ENCODE measurements at places on chromosomes 6 and 20.

- DNase-seq, result no peak
Measured at GRCh38 chr6:154488248-154488593, 22.3 kb downstream of the CNKSR3 start.

- no peak for DNase-seq
Measured at GRCh38 chr6:12386816-12387215, 96.7 kb downstream of the EDN1 start.

DNA sequence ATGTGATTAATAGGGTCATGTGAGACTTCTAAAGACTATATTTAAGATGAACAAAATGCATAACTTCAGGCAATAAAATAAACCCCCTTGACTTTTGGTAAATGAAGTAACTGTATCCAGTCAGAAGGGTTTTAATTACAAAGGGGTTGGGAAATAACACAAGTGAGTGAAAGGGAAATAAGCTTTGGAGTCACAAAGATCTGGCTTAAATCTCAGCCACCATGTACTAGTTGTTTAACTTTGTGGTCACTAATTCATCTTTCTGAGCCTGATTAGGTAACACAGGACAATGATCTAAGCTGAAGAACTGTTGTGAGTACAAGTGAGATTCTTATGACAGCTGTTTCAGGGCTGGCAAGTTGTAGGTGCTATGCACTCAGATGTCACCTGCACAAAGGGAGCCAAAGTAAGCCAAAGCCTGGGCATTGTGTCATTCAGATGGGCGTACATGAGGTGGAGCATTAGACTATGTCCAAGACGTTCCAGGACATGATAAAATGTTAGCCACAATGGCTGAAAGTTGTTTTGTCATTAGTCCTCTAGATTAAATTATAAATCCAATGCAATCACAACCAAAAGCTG lies 13.8 kb downstream of the TOMM34 start:
- DNase-seq, result no peak

- DNase-seq, result no peak
Measured at GRCh38 chr6:86707545-86708120, 229.7 kb upstream of the HTR1E start.

- peak; percentile 80 for DNase-seq
Measured at GRCh38 chr20:62066339-62066982, 780 bp upstream of the TAF4 start.

GRCh38 chr20:1562622-1563021 lies 5.1 kb upstream of the SIRPD start:
- DNase-seq, result no peak

- no peak for DNase-seq
Measured at GRCh38 chr6:82118150-82118562, 129.4 kb downstream of the IBTK start.

DNA sequence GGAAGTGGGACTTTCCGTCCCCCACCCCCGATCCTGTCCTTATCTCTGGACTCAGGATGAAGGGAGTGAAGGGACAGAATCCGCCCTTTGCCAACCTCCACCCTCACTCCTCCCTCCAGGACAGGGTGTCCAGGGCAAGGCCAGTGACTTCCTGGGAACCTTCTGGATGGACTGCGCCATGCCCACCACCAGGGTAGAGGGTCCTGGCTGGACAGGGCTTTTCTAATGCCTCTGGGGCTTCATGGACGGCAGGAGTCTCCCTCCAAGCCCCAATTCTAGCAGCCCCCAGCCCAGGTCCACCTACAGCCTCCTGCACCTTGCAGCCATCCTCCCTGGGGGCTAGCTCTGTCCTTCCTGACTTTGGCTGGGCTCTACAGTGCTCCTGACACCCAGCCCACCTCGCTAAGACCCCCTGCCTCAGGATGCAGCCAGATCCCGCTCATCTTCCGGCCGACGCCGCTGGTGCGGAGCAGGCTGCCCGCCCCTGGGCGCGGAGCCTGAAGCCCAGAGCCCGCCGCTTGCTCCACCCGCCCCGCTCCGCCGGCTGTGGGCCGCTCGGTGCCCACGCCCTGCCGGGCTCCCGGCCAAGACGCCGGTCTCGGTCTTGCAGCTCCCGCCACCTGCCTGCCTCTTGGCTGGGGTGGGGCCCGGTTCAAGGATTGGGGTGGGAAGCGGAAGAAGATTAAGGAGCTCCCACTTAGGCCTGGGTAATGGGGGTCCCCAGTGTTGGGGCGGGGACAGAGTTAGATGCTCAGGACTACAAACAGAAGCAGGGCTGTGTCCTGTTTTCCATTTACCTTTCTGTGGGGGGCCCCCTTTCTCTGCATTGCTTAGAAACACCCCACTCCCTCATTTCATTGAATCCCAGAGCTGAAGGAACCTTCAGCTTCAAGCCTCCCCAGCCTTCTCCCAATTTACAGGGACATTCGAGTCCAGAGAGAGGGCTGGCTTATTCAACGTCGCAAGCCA lies 72.8 kb downstream of the MDGA1 start:
- DNase-seq, result peak; percentile 67

- DNase-seq, result no peak
Measured at GRCh38 chr6:167314180-167314821, 10.6 kb upstream of the TTLL2 start.

GRCh38 chr20:44288252-44288651 lies 22.8 kb downstream of the FITM2 start:
- peak; percentile 34 for DNase-seq

DNA sequence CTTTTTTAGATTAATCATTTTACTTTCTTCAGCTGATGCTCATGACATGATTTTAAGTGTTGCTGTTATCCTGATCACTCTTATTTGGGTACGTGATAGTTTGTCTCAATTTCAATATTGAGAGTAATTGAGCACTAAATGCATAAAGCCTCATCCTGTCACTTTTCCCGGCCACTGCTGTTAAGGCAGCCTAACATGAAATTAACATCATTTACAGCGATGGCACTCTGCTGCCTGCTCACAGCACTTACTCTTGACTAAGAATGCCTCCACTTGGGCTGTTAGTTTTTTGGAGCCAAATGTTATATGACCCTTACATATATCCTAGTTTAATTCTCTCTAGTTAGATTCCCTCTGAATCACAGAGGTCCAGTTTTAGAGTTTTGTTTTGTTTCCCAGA lies 107.3 kb downstream of the SLX4IP start:
- DNase-seq, result peak; percentile 25

DNA sequence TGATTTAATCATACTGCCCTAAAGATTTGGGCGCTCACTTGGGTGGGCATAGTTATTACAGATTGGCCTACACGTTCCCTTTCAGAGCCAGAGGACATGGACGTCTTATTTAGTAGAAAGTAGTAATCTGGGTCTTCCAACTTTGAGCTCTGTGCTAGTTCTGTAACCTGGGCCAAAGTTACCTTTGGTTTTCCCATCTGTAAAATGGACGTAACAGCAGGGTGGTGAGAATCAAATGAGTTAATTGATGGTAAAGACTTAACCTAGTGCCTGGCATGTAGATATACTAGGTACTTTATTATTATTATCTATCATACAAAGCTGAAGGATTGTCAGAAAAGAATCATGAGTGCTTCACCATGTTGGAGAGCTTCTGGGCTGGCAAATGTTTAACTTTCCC lies 74.8 kb downstream of the CDYL start:
- DNase-seq, result no peak

DNA sequence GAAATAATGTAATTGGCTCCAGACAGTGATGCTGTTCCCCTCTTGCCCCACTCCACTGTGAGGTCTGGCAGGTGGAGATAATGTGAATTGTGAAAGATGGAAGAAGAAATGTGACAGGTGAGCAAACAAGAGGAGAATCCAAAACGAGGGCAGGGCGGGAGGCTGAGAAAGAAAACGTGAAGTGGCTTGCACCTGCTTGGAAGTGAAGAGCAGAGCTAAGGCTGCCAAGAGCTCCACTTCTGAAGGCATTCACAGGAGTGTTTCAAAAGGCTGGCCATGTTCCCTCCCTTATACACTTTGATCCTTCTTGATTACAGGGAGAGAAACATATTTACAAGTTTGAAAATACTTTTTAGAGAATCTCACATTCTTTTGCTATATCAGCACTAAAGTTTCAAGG lies 359.4 kb downstream of the EPHA7 start:
- peak; percentile 76 for DNase-seq

DNA sequence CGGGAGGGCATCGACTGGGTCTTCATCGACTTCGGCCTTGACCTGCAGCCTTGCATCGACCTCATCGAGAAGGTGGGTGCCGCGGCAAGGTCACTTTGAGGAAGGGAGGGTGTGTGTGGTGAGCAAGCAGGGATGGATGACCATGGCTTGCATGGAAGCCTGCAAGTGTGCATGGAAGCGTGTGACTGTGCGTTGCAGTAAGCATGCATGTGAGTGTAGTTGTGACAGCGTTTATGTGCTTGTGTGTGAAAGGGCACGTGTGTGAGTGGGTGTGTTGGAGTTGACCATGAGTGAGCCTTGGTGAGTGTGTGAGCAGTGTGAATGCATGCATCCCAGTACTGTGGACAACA lies 32.5 kb downstream of the MYH7B start:
- peak; percentile 20 for DNase-seq

- DNase-seq, result no peak
Measured at GRCh38 chr6:101118136-101118396, 236.9 kb upstream of the ASCC3 start.

DNA sequence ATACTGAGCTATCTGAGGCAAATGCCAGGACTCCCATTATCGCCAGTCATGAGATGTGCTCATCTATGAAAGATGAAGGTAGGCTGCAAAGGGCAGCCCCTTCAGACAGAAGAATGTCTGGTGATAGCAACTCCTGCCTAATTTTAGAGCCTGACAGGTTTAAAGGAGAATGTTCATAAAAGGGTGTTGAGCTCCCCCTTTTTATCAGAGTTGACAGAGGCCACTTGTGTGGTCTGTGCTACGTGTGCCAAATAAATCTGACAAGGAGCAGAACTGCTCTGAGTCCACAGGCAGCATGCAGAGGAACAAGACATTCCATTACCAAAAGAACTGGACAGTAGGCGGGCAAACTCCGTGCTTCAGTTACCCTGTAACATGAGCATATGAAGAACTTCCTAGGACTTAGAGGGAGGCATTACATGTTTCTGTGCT lies 101.8 kb downstream of the PREP start:
- DNase-seq, result no peak

GRCh38 chr6:17021539-17021889 lies 80.3 kb upstream of the STMND1 start:
- no peak for DNase-seq

GRCh38 chr6:5811997-5812396 lies 194.7 kb downstream of the NRN1 start:
- no peak for DNase-seq

DNA sequence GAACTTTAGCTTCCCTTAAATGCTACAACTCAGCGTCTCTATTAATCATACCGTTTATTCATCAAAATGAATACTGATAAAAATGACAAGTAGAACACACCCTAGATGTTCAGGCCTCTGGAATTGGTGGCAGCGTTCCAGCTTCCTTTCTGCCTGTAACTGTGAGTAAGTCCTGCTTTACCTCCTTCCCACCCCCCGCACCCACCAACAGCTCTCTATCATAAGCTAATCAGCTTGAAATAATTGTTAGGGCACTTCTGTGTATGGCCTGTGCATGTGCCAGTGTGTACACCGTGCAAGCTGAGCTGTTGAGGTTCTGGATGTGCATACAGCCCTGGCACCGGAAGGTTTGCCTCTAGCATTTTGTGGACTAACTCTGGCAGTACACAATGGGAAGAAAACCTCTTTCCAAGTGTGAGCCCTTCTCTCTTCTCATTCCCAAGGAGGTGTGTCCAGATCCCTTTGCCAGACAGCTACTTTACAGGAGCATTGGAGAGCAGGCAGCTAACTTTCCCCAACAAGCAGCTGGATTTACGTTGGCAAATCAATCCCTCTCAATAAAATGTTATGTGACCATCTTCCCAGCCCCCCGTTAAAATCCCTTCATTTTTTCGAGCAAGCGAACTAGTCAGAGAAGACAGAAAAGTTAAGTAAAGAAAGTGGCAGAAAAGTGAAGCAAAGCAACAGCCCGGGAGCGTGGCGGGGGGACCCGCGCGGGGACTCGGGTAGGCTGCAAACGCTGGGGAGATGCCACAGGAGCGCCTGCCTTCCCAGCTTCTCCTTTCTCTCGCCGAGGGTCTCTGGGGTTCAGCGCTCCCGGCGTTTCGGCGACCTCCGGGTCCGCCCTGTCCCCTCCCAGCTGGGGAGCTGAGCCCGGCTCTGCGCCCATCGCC lies 803 bp upstream of the ADGRG6 start:
- DNase-seq, result peak; percentile 35
